ENCODE measurements at places on chromosomes 4 and X. TPM values are rescaled to one million over a fixed set of nuclear protein-coding genes. Genes with fewer than 3 reads are reported as not detected.

DNA sequence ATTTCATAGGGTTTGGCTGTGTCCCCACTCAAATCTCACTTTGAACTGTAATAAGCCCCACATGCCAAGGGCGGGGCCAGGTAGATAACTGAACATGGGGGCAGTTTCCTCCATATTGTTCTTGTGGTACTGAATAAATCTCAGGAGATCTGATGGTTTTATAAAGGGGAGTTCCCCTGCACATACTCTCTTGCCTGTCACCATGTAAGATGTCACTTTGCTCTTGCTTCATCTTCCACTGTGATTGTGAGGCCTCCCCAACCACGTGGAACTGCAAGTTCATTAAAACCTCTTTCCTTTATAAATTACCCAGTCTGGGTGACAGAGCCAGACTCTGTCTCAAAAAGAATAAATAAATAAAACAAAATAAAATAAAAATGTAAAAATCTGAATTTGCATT lies 95.9 kb downstream of the PDS5A start:
- no peak for DNase-seq

GRCh38 chr4:155208258-155209054 lies at the start of gene NPY2R:
NPY2R (plus strand) TSS chr4:155208636; CDS start chr4:155213940, 5,304 bp downstream.
- no peak for DNase-seq

GRCh38 chr4:3468804-3469203 lies 5.7 kb downstream of the DOK7 start:
- no peak for DNase-seq

NOP14 gene
- total RNA-seq = 72.0 TPM

DNA sequence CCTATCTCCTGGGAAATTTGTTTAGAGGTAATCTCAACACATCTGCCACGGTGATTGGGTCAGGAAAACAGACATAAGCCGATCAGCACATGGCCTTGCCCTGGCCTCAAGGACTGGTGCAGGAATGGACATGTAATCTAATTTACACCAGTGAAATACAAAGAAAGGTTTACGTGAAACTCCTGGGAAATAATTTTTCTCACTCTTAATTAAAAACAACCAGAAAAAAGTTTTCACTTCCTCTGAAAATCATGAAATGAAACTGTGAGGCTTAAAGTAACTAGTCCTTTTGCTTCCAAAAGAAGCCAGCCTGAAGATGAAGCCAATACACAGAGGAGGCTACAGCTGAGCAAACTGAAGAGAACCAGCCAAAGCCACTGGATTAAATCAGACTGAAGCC lies 154.1 kb upstream of the FAM241A start:
- DNase-seq = no peak

DNA sequence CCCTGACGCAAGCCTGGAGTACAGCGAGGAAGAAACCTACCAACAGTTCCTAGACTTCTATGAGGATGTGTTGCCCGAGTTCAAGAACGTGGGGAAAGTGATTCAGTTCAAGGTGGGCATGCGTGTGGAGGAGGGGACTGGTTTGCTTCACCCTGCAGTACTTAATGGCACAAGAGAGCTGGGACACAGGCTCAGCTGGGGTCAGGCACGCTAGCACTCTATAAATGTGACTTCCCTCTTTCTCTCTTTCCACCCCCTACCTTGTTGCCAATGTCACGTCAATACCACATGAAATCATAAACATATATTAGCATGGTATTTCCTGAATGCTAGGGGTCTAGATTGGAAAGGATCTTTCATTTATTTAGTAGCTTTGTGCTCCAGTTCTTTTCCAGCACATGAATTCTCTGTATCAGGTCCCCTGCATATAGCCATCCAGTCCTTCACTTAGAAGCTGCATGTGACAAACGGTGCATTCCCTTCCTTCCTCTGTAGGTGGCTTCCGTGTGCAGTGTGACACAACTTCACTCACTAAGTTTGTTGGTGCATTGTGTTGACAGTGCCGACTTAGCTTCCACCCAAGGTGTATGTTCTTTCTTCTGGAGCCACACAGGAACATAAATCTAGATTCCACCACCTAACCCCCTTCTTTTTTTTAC lies 25.6 kb downstream of the ZRSR2 start:
- DNase-seq = peak; percentile 19

DNA sequence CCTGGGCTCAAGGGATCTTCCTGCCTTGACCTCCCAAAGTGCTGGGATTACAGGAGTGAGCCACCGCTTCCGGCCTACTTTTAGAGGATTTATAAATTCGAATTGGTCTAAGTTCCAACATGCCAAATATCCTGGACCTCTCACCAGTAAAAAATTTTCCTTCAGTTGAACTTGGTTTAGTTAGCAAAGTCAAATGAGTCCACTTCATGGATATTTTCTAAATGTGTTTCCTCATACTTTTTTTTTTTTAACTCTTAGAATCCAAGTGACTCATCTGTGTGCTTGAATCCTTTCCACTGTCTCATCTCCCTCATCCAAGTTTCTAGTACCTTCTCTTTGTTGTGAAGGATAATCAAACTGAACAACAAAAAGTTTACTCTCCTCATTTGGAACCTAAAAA lies 49.7 kb downstream of the RBM47 start:
- no peak for DNase-seq

DNA sequence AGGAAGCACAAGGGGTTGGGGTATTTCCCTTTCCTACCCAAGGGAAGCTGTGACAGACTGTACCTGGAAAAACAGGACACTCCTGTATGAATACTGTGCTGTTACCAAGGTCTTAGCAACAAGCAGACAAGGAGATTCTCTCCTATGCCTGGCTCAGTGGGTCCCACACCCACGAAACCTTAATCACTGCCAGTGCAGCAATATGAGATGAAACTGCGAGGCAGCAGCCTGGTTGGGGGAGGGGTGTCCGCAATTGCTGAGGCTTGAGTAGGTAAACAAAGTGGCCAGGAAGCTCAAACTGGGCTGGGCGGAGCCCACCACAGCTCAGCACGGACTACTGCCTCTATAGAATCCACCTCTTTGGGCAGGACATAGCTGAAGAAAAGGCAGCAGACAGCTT lies 197.7 kb downstream of the INPP4B start:
- DNase-seq = no peak

BEND2 gene
- total RNA-seq = not detected

- DNase-seq = no peak
Observed at GRCh38 chrX:17642891-17643290, 94.4 kb upstream of the SCML1 start.

- no peak for DNase-seq
Observed at GRCh38 chrX:115318139-115318538, 28.6 kb downstream of the LUZP4 start.

RGN gene
- not detected for total RNA-seq

TEX11 gene
- 0.22 TPM for total RNA-seq

- no peak for DNase-seq
Observed at GRCh38 chr4:61831987-61832386, 631.9 kb downstream of the ADGRL3 start.

Data from activated T-cell treated with anti-CD3 and anti-CD28 coated beads, Interleukin-2, amount 50 U/mL, for 72 hours (primary cell).